GM23338 (cell line): ENCODE measurements at places on chromosomes 4 and X. TPM values are rescaled to one million over a fixed set of nuclear protein-coding genes. Genes with fewer than 3 reads are reported as not detected.

The COL25A1 gene
- 3.8 and 5.6 TPM in 2 replicates for total RNA-seq

- H3K4me3 ChIP-seq = no peak overlapping the region
- H3K4me1 ChIP-seq = peaks cover 9% of the 10 kb centered on the region
- no peak for DNase-seq
- H3K27ac ChIP-seq = no peak overlapping the region
- H3K36me3 ChIP-seq = no peaks in the 10 kb centered on the region
These were observed 4.4 kb upstream of the DCTD start for GRCh38 chr4:182921608-182922007.

GRCh38 chr4:9891740-9892139, 110.3 kb downstream of the DRD5 start:
- no peak for DNase-seq
- no peaks in the 10 kb centered on the region for H3K4me1 ChIP-seq
- no peak overlapping the region for H3K27ac ChIP-seq
- no peak overlapping the region for H3K4me3 ChIP-seq

The SMS gene
- 168 and 185 TPM in 2 replicates for total RNA-seq

DNA sequence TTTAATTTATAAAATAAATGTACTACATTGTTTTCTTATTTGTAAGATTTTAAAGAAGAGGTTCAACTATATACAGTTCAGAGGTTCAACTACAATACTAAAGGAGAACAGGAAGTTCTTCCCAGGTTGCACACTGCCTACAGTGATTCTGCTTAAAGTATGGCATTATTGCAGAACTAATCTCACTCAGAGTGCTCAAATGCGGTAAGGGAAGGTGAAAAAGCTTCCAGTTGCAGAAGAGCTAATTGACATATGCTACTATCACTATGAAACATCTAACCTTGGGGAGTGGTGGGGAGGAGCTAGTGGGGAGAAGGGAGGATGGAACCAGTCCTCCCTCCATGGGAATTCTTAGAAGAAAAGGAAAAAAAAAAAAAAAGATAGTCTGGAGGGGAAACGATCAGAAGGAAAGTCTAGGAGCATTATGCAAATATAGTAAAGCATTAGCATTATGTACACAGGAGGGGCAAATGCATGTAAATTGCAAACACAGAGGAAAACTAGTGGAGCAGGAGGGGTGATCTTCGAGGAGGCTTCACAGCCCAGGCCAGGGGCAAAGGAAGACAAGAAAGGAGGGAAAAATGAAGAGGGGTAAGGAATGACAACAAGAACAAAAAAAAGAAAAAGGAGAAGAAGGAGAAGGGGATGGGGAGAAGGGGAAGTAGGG, 32.0 kb upstream of the MMAA start:
- DNase-seq = no peak
- no peak overlapping the region for H3K27ac ChIP-seq
- H3K27me3 ChIP-seq = no peaks in the 10 kb centered on the region
- H3K4me1 ChIP-seq = no peaks in the 10 kb centered on the region
